ENCODE measurements at places on chromosomes 7 and 10.

GRCh38 chr7:114790521-114790920 lies 131.4 kb upstream of the MDFIC start:
- DNase-seq, result no peak

GRCh38 chr7:83731154-83731553 lies 82.2 kb upstream of the SEMA3E start:
- no peak for DNase-seq

- DNase-seq, result no peak
Measured at GRCh38 chr10:4141471-4141870, 356.5 kb upstream of the KLF6 start.

GRCh38 chr7:17242504-17242903 lies 55.9 kb upstream of the AHR start:
- DNase-seq, result no peak

GRCh38 chr10:109327266-109327665 lies 596.0 kb downstream of the XPNPEP1 start:
- no peak for DNase-seq

DNA sequence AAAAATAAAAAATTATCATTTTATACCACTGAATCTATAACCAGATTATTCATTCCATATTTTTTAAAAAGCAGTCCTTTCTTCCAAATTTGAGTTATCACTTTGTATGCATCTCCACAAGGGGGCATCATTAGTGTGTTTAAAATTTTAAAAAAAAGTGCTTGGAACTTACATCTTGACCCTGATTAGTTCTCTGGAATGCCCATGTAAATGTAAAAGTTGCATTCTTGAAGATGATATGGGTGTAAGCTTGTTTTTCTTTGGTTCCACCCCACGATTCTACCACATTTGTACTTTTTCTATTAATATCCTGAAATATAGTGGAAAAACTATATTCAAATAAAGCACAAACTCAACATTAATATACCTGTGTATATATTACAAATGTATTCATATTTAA lies 144.9 kb downstream of the ELAPOR2 start:
- no peak for DNase-seq

- DNase-seq, result no peak
Measured at GRCh38 chr10:69801094-69801433, 642 bp upstream of the COL13A1 start.

- no peak for DNase-seq
Measured at GRCh38 chr10:86110156-86110786, 256.3 kb downstream of the GRID1 start.

DNA sequence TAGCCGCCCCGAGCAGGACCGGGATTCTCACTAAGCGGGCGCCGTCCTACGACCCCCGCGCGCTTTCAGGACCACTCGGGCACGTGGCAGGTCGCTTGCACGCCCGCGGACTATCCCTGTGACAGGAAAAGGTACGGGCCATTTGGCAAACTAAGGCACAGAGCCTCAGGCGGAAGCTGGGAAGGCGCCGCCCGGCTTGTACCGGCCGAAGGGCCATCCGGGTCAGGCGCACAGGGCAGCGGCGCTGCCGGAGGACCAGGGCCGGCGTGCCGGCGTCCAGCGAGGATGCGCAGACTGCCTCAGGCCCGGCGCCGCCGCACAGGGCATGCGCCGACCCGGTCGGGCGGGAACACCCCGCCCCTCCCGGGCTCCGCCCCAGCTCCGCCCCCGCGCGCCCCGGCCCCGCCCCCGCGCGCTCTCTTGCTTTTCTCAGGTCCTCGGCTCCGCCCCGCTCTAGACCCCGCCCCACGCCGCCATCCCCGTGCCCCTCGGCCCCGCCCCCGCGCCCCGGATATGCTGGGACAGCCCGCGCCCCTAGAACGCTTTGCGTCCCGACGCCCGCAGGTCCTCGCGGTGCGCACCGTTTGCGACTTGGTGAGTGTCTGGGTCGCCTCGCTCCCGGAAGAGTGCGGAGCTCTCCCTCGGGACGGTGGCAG lies at the start of gene MGMT:
Gene MGMT (plus strand): TSS at position 539 of the 656 bp plus-strand sequence.
- DNase-seq, result peak; percentile 99

GRCh38 chr10:17668435-17669184 lies 24.7 kb downstream of the STAM start:
- DNase-seq, result no peak

DNA sequence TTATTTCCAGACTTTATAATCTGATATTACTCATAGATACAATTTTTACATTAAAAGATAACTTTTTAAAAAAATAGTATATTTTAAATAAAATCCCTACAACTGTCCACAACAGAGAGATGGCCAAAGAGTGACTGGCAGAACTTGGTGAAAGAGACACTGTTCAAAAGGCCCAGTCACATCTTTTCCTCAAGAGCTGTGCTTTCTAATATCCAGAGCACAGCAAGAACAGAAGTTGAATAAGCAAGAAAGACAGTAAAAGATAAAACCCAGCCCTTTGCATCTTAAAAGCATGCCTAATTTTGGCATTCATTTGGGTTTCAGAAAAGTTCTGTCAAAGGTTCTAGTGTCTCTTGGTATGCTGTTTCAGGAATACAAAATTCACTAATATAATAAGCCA lies 6.9 kb downstream of the WASL start:
- DNase-seq, result no peak

- DNase-seq, result no peak
Measured at GRCh38 chr7:138317044-138317596, 142.9 kb upstream of the TRIM24 start.

- DNase-seq, result no peak
Measured at GRCh38 chr10:76444034-76444800, 1012.8 kb downstream of the LRMDA start.

DNA sequence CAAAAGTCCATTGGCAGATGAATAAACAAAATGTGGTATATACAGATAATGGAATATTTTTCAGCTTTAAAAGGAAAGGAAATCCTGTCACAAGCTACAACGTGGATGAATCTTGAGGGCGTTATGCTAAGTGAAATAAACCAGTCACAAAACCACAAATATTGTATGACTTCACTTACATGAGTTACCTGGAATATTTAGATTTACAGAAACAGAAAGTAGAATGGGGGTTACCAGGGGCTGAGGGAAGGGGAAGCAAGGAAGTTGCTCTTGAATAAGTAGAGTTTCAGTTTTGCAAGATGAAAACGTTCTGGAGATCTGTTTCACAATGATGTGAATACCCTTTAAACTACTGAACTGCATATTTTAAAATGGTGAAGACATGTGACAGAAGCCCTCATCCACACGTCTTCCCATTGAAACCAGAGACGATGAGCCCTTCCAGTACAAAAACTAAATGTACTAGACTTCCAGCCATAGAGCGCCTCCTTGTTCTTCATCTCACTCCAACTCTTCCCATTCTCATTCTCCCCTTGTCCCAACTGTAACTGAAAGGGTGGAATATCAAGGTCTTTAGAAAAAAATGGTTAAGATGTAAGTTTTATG lies 62.4 kb downstream of the MICU1 start:
- no peak for DNase-seq

DNA sequence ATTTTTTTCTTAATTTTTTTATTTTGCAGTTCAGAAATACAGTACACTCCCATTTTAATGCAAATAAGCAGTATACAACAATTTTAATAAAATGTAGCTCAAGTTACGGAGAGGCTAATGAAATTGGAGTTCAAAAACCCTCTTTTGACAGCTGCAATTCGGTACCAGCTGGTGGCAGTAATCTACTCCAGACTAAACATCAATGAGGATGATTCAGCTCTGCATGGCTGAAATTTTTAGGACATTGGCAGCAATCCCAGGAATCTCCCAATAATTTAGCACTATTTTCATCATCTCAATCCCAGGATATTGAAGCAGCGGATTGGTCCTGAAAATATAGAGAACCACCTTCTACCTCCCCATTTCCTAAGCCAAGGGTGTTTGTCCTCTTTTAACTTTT lies 278.8 kb downstream of the CACNA2D1 start:
- no peak for DNase-seq

GRCh38 chr7:42208572-42208971 lies 28.4 kb downstream of the GLI3 start:
- DNase-seq, result no peak

GRCh38 chr7:85749696-85750453 lies 563.0 kb upstream of the SEMA3D start:
- DNase-seq, result no peak

- no peak for DNase-seq
Measured at GRCh38 chr7:144785521-144785920, 50.3 kb downstream of the TPK1 start.

GRCh38 chr7:116229366-116229765 lies 19.0 kb downstream of the TES start:
- no peak for DNase-seq

DNA sequence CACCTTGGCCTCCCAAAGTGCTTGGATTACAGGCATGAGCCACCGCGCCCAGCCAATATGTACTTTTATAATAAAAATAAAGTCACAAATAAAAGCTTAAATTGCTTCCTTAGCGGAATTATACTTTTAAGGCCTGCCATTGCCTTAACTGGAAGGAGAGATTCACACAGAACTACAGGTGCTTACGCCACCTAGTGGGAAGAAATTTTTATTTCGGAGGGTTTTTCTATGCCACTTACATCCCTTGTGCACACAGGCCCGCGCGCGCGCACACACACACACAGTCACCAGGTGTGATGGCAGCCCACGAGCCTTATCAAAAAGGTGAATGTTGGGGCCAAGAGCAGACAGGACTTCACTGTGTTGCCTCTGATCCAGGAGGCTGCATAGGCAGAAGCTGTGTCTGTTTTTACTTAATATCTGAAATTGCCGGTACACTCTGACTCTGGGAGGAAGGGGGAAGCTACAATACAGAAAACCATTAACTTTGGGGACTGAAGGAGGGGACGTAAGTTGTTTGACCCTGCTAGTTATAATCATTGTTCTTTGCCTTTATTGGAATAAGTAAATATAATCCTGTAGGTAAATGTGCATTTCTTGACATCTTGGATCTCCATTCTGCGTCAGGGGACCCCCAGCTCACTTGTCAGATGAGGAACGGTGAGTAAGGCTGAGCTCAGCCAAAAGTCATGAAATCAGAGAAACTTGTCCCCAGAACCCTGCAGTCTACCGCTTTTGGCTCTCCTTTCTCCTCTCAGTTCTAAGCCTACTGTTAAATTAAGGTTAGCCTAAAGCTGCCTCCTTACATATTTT lies 87.1 kb downstream of the SLC16A9 start:
- no peak for DNase-seq

- no peak for DNase-seq
Measured at GRCh38 chr10:122931088-122931906, 20.9 kb downstream of the FAM24A start.

DNA sequence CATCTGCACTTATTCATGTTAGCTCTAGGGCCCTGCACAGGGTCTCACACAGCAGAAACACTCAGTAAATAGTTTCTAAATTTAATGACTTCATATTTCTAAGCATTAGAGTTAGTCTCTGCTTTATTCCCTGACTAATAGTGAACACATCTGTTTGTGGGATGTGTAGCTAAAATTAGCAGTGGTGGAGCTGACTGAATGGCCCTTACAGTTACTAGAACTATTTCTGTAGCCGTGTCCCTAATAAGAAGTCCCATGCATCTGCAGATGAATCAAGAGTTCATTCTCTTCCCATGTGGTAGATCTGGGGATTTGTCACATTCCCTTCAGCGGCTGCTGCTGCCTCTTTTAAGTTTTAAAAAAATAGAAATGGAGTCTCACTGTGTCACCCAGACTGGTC lies 11.7 kb downstream of the MAP3K8 start:
- no peak for DNase-seq

GRCh38 chr7:109387530-109387929 lies 817.9 kb downstream of the DNAJB9 start:
- DNase-seq, result no peak

GRCh38 chr10:117534321-117535297 lies 7.9 kb upstream of the EMX2 start:
- no peak for DNase-seq

- DNase-seq, result no peak
Measured at GRCh38 chr7:150405584-150406311, 26.6 kb downstream of the ZNF775 start.

- no peak for DNase-seq
Measured at GRCh38 chr7:139994356-139994755, 68.4 kb downstream of the PARP12 start.

DNA sequence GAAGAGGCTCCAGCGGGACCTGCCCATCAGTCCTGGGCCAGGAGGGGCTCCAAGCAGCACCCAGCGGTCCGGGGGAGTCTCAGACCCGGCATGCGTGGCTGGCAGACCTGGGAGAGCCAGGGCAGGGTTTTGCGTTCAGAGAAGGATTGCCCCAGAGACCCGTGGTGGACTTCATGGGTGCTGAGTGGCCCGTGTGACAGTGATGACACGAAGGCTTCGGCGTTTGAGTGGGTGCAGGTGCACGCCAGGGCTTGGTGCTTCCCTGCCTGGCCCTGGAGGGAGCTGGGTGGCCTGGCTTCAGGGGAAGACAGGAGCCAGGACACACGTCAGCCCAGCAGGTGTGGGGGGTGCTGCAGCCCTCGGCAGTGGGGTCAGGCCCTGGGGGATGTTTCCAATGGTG lies 13.9 kb downstream of the ORAI2 start:
- no peak for DNase-seq

- DNase-seq, result no peak
Measured at GRCh38 chr7:133778472-133778871, 348.7 kb upstream of the LRGUK start.

DNA sequence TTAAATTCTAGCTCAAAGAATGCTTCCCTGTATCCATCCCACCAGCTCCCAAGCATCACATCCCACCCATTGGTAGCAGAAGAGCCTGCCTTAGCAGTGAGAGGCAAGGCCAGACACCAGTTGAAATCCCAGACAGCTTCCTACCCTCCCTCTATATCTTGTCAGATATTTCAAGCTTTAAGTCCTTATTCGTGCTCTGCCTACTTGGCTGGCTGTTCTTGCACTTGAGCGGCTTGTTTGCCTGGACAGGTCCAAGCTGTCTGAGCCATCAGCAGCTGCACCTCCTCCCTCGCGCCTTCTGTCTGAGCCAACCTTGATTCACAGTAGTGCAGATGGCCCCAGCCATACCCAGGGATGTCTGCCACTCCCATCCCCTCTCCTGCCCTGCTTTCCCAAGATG lies 16.4 kb downstream of the LRRC4 start:
- DNase-seq, result no peak

- DNase-seq, result no peak
Measured at GRCh38 chr7:81014266-81014665, 95.4 kb upstream of the SEMA3C start.

DNA sequence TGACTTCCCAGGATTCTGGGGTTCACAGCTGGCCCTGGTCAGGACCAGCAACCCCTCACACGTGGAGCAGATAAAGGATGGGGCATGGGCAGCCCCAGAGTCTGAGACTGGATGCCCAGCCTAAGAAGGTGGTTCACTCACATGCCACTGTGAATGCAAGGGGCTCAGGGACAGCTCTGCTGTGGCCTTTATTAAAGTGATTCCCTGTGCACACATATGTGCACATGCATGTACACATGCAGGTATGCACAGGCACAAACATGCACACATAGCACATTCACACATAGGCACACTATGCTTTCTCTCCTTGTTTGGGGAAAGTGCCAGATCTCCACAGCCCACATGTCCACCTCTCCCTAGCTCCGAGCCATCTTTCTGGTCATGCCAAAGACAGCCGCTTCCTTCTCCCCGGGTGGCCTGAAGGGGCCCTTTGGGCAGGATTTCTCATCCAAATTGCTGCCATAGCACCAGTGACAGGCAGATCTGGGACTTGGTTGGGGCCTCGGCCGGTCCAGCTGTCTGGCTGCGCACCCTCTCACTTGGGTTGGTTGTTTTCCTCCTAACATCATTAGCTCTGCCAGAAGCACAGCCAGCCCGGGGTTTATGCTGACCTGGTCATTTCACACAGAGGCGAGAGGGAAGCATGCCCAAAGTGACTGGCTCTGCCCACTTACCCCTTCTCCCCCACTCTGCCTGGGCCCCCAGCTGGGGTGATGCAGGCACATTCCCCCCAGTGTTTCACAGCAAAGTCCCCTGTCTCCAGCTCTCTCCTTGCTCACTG lies 1.4 kb downstream of the GCK start:
- no peak for DNase-seq

All from stimulated activated CD4-positive, alpha-beta T cell treated with anti-CD3 and anti-CD28 coated beads, TNF-alpha, amount 100 ng/mL, for 1 hour (primary cell).